Lower leg skin (tissue), 4 donors: ENCODE measurements at places on chromosomes 2 and 18. TPM values are rescaled to one million over a fixed set of nuclear protein-coding genes. Genes with fewer than 3 reads are reported as not detected.

DNA sequence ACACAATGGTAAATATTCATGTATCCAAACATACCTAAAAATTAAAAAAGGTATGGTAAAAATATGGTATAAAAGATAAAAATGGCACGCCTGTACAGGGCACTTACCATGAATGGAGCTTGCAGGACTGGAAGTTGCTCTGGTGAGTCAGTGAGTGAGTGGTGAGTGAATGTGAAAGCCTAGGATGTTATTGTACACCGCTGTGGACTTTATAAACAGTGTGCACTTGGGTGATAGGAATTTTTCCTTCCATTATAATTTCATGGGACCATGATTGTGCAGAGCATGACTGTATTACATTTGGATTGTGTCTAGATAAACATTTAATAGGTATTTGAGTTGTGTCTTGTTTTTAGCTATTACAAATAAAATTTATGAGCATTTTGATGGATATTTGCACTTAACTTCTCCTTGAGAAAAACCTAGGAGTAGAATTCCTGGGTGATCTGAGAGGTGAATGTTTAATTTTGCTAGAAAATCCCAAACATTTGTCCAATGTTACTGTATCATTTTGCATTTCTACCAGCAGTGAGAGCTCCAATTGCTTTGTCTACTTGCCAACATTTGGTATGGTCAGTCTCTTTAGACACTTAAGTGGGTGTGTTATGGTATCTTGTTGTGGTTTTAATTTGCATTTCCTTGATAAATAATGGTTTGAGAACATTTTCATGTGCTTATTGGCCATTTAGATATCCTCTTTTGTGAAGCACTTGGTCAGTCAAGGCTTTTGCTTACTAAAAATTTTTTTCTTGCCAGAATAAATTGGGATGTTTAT, 81.7 kb downstream of the BCL2L11 start:
- DNase-seq = no peak

GRCh38 chr2:232896720-232897597, 26.9 kb downstream of the SNORC start:
- DNase-seq = no peak

GRCh38 chr2:128475427-128476211, 157.0 kb upstream of the HS6ST1 start:
- DNase-seq = no peak

- no peak for DNase-seq
These were observed 44.8 kb upstream of the EHBP1 start for GRCh38 chr2:62660582-62661262.

DNA sequence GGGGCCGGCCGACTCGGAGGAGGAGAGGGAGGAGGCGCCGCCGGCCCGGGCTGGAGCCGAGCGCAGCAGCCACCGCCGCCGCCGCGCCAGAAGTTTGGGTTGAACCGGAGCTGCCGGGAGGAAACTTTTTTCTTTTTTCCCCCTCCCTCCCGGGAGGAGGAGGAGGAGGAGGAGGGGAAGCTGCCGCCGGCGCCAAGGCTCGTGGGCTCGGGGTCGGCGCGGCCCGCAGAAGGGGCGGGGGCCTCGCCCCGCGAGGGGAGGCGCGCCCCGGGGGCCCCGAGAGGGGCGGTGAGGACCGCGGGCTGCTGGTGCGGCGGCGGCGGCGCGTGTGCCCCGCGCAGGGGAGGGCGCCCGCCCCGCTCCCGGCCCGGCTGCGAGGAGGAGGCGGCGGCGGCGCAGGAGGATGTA, 316 bp downstream of the CRIM1 start:
- DNase-seq = no peak

- DNase-seq = no peak
These were observed 79.2 kb upstream of the MAP3K20 start for GRCh38 chr2:172996387-172996961.

DNA sequence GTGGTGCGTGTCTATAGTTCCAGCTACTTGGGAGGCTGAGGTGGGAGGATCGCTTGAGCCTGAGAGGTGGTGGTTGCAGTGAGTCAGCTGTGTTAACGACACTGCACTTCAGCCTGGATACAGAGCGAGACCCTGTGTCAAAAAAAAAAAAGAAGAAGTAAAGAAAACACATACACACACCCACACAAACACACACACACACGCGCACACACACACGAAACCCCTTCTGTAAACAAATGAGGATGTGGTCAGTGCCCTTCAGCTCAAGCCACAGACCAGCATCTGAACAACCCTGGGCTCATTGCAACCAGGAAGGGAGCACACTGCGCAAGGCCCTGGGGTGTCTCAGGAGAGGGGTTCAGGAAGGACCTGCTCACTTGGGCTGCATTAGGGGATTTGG, 47.9 kb upstream of the KCNF1 start:
- no peak for DNase-seq

Gene IL36G
- total RNA-seq = 24.7 TPM

- DNase-seq = no peak
These were observed 440.3 kb upstream of the MC4R start for GRCh38 chr18:60812921-60813320.

DNA sequence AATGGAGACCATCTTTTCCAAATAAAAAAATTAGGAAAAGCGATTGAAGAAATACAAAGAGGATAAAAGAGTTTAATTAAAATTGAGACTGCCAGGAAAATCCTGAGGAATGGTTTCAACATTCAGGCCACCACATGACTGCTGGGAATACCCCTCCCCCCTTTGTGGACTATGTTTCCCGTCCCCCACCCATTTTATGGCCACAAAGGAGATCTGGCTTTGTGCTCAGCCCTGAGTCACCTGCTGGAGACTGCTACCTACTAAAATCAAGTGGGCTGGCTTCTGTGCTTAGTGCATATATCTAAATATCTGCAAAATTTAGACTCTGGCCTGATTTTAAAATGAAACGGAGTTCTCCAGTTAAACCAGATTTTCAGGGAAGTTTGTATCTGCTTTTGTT, 10.1 kb downstream of the RND3 start:
- DNase-seq = no peak

- DNase-seq = no peak
These were observed 3.0 kb downstream of the LBH start for GRCh38 chr2:30234180-30234971.

- DNase-seq = no peak
These were observed 13.7 kb downstream of the CNGA3 start for GRCh38 chr2:98359986-98360385.

Gene C2orf74
- 7.5 TPM for total RNA-seq

DNA sequence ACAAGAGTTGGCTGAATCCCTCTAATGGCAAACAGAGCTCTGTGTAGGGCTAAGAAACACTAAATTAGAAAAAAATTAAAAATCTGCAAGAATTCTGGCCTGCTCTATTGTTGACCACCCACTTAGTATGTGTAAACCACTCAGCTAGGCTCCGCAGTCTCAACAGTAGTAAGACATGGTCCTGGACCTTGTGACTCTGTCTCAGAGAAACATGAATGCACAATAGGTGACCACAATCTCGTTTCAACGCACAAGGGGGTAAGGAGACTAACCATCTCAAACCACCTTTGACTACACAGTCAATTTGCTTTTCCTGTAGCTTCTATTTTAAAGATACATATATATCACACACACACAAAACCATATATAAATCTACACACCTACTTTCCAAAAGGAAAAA, 16.5 kb downstream of the SEPTIN10 start:
- DNase-seq = no peak

GRCh38 chr2:173238385-173238784, 116.3 kb upstream of the CDCA7 start:
- DNase-seq = no peak

GRCh38 chr2:85915606-85916303, 27.0 kb upstream of the ST3GAL5 start:
- peak; percentile 5 for DNase-seq

Gene SLC4A5
- 5.6 TPM for total RNA-seq

DNA sequence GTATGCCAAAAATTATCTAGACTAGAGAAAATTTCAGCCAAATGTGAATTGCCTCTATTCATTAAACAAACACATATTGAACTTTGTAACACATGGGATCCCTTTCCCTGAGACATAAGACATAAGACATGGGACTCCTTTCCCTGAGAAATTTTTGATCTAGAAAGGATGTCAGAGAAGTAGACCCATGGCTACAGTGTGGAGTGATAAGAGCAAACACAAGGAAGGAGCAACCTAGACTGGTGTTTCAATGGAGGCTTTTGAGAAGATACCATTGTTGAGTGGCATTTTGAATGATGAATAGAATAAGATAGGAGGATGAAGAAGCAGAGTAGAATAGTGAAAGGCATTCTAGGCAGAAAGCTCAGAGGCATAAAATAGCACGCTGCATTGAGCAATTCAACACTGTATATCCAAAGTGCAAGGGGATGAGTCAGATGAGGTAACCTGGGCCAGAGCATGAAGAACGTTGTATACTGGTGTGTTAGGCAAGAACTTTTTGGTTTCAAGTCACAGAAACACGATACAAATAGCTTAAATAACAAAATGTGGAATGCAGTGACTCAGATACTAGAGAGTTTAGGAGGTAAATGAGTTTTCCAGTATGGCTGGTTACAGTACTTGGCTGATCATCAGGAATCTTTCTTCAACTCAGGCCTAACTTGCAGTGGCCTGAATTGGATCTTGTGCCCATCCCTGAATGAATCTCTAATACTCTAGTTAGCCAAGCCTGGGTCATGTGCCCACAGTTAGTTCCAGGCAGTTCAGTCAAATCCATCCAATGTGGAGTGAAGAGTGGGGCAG, 129.8 kb upstream of the TANK start:
- no peak for DNase-seq

Gene PGAP1
- total RNA-seq = 25.4 TPM

DNA sequence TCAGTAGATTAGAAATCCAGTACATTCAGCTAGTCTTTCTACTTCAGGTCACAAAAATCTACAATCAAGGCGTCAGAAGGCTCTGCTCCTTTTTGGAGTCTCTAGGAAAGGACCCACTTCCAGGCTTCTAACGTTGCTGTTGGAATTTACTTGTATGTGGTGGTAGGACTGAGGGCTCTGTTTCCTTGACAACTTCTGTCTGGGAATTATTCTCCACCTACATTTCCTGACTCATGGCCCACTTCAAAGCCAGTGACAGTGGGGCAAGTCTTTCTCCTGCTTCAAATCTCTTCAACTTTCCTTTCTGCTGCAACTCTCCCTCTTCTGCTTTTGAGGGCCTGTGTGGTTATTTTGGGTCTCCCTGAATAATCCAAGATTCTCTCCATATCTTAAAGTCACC, 10.4 kb upstream of the TMX3 start:
- DNase-seq = no peak

Gene RBMS1
- total RNA-seq = 62.3 TPM
